ENCODE measurements at places on chromosomes 3 and 15.

DNA sequence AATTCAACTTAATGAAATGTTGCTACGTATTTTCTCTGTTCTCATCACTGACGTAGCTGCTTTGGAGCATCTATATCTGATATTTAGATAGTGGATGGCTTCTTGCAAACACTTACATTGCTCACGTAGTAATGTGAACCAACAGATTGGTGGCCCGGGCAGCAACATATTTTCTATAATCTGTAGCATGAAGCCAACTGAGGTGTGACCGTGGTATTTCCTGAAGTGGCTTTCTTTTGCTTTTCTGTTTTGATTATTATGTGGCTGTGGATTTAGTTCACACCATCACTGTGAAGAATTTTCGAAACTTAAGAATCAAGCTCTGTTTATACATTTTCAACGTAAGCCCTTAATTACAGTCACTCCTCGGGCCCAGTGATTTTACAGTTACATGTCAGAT, 288.5 kb downstream of the LPP start:
- no peak for DNase-seq

- DNase-seq: peak; percentile 3
Observed at GRCh38 chr3:18098960-18099587, 326.1 kb downstream of the SATB1 start.

GRCh38 chr15:48936666-48937065, 27.1 kb downstream of the SHC4 start:
- DNase-seq: no peak

DNA sequence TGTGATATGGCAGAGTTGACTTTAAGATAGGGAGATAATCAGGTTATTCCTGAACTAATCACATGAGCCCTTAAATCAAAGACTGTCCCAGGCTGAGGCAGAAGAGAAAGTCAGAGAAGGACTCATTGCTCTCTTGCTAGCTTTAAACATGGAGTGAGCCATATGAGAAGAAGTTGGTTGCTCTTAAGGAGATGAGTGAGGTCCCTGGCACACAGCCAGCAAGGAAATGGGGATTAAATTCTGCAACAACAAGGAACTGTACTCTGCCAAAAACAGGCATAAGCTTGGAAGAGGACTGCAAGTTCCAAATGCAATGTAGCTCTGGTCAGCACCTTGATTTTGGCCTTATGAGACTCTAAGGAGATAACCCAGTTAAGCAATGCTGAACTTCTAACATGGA, 457.0 kb downstream of the PLOD2 start:
- DNase-seq: no peak

DNA sequence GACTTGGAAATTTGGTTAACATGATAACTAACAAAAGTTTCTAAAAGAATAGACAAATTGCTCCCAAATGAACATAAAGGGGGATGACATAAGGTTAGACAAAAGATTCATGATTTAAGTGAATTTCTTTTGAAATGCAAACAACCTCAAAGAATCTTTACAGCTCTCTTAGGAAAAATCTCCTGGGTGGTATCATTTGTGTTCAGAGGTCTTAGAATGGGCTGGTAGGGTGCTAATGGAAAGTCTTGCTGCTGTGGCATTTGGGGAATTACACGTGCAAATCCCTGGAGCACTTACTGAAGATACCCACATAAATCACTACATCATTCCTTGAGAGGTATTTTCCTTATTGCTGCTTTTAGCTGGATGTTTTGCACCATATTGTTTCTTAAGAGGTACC, 14.4 kb upstream of the ROBO2 start:
- no peak for DNase-seq

DNA sequence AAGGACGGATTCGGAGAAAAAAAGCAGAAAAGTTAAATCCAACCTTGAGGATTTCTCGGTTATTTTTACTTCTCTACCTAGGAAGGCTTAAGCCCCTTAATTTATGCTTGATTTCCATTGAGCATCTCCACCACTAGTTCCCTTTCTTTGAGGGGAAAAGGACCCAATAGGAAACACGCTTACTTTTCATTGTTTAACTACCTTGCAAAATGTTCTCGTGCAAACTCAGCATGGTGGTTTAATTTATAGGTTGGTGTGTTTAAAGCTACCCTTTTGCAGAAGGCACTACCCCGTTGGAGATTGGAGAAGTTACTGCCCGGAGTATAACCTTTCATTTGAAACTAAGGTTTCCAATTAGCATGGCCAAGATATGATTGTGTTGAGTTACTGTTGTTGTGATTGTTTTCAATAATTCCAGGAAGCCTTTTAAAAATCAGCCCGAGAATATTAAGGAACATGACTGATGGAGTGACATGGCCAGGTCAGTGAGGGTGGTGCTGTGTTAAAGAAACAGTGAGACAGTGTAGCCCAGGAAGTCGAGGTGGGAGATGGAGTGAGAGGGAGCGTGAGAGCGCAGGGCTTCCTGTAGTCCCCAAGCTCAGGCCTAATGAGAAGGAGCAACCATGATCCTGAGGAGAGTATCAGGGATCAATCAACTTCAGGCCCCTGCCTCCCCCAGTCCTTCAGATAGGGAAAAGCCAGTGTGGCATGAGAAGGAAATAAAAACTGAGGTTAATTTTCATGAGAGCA, 76.6 kb downstream of the AQP9 start:
- no peak for DNase-seq

DNA sequence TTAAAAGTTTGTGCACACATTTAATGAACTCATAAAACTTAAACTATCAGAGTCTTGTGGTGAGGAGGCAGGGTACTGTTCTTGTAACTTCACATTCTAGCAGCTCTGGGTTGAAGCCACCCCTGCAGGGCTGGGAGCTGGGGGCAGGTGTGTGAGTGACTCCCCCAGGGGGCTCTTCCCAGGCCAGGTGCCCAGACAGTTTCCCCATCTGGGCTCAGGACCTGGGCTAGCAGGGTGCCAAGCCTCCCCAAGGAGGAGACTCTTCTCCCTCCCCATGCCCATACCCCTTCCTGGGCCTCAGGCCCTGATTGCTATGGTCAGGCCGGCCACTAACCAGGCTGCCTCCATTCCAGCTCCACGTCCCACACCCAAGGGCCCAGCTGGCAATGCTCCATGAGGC, 22.0 kb upstream of the CHCHD6 start:
- no peak for DNase-seq

- DNase-seq: no peak
Observed at GRCh38 chr3:44065311-44066094, 176.2 kb upstream of the TOPAZ1 start.

- no peak for DNase-seq
Observed at GRCh38 chr3:138687236-138687635, 78.7 kb downstream of the FAIM start.

- no peak for DNase-seq
Observed at GRCh38 chr3:42911551-42911950, 5.6 kb downstream of the ZNF662 start.

- no peak for DNase-seq
Observed at GRCh38 chr15:62432702-62433398, 267.8 kb upstream of the C2CD4B start.

DNA sequence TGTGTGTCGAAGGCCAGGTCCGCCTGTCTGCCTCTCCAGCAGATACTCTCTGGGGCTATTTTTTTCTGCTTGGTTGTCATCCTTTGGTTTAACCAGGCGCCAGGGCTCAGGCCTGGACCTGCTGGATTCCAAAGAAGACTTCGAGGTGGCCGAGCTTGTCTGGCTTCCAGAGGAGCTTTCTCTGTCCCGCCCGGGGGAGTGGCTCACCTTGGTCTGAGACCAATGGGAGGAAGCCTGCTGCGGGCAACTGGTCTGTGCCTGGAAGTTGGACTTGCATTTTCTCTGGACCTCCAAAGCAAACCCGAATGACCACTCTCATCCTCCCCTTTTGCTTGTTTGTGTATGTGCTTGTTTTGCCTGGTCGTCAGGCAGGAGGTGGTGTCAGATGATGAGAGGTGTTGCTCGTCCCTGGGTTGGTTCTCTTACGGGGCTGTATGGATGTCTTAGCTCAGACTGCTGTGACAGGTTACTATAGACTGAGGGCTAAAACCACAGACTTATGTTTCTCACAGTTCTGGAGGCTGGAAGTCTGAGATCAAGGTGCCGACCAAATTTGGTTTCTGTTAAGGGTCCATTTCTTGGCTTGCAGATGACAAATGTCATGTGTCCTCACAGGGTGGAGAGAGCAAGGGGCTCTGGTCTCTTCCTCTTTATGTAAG, 19.3 kb downstream of the IGF1R start:
- DNase-seq: no peak

DNA sequence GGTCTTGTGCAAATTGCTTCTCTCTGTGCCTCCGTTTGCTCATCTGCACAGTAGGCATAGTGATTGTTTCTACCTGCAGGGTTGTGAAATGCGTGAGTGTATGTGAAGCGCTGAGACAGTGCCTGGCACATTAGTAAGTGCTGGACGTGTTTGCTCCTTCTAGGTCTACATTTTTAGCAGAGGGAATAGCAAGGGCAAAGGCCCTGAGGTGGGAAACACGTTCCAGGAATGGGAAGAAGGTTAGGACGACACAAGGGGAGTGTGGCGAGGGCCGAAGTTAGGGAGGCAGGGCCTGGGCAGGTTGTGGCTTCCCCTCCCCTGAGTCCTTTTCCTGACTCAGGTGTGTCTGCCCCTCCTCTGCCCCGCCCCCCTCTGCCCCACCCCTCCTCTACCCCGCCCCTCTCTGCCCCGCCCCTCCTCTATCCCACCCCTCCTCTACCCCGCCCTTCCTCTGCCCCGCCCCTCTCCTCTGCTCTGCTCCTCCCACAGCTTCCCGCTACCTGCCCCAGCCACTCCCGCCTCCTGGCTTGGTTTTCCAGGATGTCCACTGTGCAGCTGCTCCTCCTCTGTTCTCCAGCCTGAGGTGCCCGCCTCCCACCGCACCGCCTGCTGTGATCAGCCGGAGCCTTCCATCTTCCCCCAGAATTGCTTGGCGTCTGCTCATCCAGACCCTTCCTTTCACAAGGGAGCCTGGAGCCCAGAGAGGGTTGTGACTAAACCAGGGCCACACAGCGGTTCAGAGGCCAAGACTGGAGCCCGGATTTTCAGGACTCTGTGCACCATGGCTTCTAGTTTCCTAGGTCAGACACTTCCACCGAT, 31.1 kb upstream of the SMAD6 start:
- DNase-seq: no peak

GRCh38 chr3:128339491-128340012, 127.1 kb downstream of the DNAJB8 start:
- DNase-seq: no peak

DNA sequence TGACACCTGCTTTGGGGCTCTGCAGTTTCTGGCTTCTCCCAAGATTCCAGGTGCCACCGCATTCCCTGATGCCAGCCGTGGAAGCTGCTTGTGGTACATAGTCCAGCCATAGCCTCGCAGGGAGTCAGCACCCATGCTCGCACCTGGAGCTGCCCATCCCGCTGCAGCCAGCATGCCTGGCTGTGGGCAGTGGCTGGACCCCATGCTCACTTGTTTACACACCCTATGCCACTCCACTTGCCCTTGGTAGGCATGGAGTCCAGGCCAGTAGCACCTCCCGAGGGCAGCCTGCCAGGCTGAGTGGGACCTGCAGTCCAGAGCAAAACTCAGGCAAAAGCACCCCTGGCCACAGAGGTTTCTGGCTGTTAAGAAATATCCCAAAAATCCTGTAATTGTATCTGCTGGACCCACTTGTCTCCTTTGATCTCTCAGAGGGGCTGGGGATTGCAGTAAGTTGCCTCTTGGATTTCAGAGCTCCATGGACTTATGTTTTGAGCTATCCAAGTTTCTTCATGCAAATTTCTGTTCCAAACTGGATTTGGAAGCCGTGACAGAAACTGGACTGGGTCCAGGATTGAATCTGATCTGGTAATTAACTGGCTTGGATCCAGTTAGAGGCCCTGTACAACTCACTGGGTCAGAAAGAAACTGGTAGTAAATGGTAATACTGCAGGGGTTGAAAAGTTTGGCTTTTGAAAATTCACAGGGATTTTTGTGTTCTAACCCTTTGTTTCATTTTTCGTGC, 149.3 kb downstream of the FMN1 start:
- no peak for DNase-seq

- no peak for DNase-seq
Observed at GRCh38 chr15:72902919-72903260, 119.3 kb upstream of the ADPGK start.

DNA sequence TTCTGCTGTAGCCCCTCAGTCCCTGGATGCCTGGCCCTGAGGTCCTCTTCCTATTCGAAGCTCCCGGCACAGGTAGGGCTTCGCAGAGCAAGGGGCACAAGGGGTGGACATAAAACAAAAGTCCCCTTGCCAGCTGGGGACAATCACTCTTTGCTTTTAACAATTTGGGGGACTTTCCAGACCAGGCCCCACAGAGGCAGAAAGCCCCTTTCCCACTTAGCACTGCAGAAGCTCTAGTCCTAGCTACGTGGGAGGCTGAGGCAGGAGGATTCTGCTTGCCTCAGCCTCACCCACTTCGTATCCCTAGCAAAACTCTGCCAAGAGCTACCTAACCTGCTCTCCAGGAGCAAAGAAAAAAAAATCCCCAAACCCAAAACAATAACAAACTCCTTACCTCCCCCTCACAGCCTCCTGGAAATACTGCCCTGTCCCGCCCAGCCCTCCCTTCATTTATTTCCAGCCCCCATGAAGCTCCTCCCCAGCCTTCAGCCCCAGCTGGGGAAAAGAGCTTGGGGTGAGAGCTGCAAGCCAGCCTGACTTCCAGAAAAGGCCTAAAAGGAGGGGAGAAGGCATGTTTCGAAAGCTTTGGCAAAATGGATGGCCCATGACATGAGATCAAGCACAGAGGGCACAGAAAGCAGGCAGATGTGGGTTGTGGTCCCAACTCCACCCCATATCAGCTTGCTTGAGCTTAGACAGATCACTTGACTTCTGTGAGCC, at the start of gene CIDEC:
TSS of gene CIDEC (minus strand) at position 424 of the 720 bp plus-strand sequence. CDS start 1,767 bp downstream, outside the sequence.
- DNase-seq: no peak

GRCh38 chr3:49929291-49930167, at the start of gene MON1A:
MON1A (minus strand) TSS chr3:49929811; CDS start chr3:49913346, 16,465 bp downstream.
- peak; percentile 89 for DNase-seq
